Esophagus (tissue), 2 donors: ENCODE measurements at places on chromosomes 2 and 18. TPM values are rescaled to one million over a fixed set of nuclear protein-coding genes. Genes with fewer than 3 reads are reported as not detected.

Gene REG1B
- polyA plus RNA-seq: 0.34 TPM

Gene GALNT3
- 30.7 TPM for polyA plus RNA-seq

Gene PLEK
- 1.4 TPM for polyA plus RNA-seq

Gene HADHA
- 26.4 TPM for polyA plus RNA-seq

Gene CHRNG
- not detected for polyA plus RNA-seq

Gene IRS1
- 3.7 TPM for polyA plus RNA-seq

Gene ZNF521
- 1.2 TPM for polyA plus RNA-seq

Gene POTEC
- polyA plus RNA-seq: not detected

Gene IL1R1
- polyA plus RNA-seq: 11.7 TPM

Gene CHRNA1
- 0.05 TPM for polyA plus RNA-seq

Gene GREB1
- 0.15 TPM for polyA plus RNA-seq

Gene GALNT5
- 5.6 TPM for polyA plus RNA-seq

Gene LCT
- polyA plus RNA-seq: not detected

Gene ATG4B
- 54.4 TPM for polyA plus RNA-seq

Gene NAGK
- polyA plus RNA-seq: 374 TPM

Gene ALK
- polyA plus RNA-seq: 0.04 TPM

Gene ERFE
- polyA plus RNA-seq: 0.06 TPM

Gene ANKRD29
- polyA plus RNA-seq: 14.8 TPM

Gene SATB2
- 0.33 TPM for polyA plus RNA-seq

Gene SYT4
- polyA plus RNA-seq: 0.01 TPM

Gene SERPINB2
- 186 TPM for polyA plus RNA-seq

Gene OR6B2
- polyA plus RNA-seq: not detected

Gene ALS2
- 3.2 TPM for polyA plus RNA-seq

Gene AMER3
- not detected for polyA plus RNA-seq

Gene KATNAL2
- polyA plus RNA-seq: 1.2 TPM

Gene COBLL1
- 18.0 TPM for polyA plus RNA-seq

Gene RAPGEF4
- polyA plus RNA-seq: 1.7 TPM

Gene SCN7A
- polyA plus RNA-seq: 1.2 TPM

Gene CTAGE1
- not detected for polyA plus RNA-seq

Gene IL36G
- polyA plus RNA-seq: 6.2 TPM

Gene ZNF516
- polyA plus RNA-seq: 5.4 TPM

Gene CAD
- 18.3 TPM for polyA plus RNA-seq

Gene PLCL1
- 0.20 TPM for polyA plus RNA-seq

Gene GCG
- polyA plus RNA-seq: 0.14 TPM

Gene NMUR1
- polyA plus RNA-seq: 0.47 TPM

Gene PIKFYVE
- polyA plus RNA-seq: 3.6 TPM

Gene TSPYL6
- not detected for polyA plus RNA-seq

Gene HEATR5B
- 9.0 TPM for polyA plus RNA-seq
